ENCODE measurements at places on chromosomes 13 and 19. TPM values are rescaled to one million over a fixed set of nuclear protein-coding genes. Genes with fewer than 3 reads are reported as not detected.

The CCL25 gene
- not detected for total RNA-seq

- no peaks in the 10 kb centered on the region for H3K27me3 ChIP-seq
- no peak for DNase-seq
- H3K36me3 ChIP-seq, result no peaks in the 10 kb centered on the region
Observed at GRCh38 chr13:56352361-56352760, 788.4 kb upstream of the PRR20A start.

- H3K36me3 ChIP-seq, result peaks cover 6% of the 10 kb centered on the region
- no peaks in the 10 kb centered on the region for H3K27me3 ChIP-seq
- peaks cover 24% of the 10 kb centered on the region for H3K4me1 ChIP-seq
- H3K27ac ChIP-seq, result peak overlapping the region; percentile 76
- no peak for DNase-seq
Observed at GRCh38 chr13:49584771-49585182, 581 bp downstream of the RCBTB1 start.

- no peak for DNase-seq
- no peak overlapping the region for H3K27ac ChIP-seq
- H3K36me3 ChIP-seq, result peaks cover 9% of the 10 kb centered on the region
- H3K27me3 ChIP-seq, result no peaks in the 10 kb centered on the region
Observed at GRCh38 chr13:67554746-67555452, 324.8 kb upstream of the PCDH9 start.

DNA sequence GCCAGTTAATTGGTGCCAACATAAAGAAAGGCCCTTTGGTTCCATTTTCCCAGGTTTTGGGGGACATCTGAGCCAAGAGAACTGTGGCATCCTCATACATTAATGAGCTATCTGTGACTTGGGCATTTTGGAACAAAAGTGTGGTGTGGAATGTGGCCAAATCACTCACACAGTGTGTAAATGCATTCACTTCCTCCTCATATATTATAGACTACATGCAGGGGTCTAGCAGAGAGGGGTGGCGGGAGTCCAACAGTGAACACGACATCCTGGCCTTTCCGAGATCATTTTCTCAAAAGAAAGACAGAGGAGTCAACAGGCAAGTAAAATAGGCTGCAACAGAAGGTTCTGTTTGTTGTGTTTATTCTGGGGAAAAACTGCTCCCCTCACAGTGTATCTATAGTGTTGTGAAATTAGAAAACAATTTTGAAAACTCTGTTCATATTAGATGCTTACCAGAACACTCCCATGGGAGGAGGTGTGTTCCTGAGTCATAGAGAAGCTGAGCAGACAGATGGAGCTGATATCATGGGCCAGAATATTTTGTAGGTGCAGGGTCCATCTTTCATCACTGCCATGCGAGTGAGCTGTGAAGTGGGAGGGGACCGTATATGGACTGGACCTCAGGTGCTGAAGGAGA lies 36.9 kb downstream of the PABPC3 start:
- no peaks in the 10 kb centered on the region for H3K36me3 ChIP-seq
- H3K4me3 ChIP-seq, result no peak overlapping the region
- H3K27me3 ChIP-seq, result peaks cover 34% of the 10 kb centered on the region
- no peak for DNase-seq
- H3K4me1 ChIP-seq, result peaks cover 18% of the 10 kb centered on the region
- H3K27ac ChIP-seq, result no peak overlapping the region

DNA sequence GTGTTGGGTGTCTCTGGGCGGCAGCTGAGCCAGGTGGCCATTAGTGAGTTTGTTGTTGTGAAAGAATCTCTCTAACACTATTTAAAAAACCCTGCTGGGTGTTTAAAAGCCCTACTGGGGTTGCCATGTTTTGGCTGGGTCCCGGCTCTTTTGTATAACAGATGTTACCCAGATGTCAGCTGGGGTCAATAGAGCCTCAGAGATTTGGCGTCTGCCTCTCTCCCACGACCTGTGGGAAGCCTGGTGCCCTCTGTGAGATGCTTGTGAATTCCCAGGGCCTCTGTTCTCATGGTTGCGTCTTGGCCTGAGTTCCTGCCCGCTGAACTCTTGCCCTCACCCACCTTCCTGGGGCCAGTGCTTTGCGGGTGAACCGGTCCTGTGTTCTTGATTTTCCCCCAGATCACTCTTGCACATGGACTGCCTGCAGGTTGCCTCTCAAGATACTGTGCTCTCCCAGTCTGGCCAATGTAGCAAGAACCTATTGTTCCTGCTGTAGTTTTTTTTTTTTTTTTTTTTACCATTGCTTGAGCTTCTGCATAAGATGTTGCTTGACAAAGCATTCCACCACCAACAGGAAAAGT lies 9.5 kb downstream of the NFILZ start:
- H3K27me3 ChIP-seq, result peaks cover 7% of the 10 kb centered on the region
- no peaks in the 10 kb centered on the region for H3K36me3 ChIP-seq
- H3K27ac ChIP-seq, result no peak overlapping the region
- no peaks in the 10 kb centered on the region for H3K4me1 ChIP-seq

DNA sequence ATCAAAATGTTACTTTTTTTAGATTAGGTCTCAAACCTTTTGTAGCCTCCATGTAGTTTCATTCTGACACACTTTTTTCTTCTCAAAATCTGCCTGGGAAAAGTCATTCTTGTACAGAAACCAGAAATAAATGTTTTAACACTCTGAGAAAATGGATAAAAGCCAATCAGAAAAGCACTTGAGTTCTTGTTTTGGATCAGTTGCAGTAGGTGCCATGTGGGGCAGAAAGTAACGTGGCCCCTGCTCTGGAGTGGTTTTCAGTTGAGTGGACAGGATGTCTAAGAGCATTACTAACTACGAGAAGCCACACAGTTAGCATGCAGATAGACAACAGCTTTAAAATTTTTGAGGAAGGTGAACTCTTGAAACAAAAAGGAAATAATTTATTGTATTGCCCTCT lies 19.1 kb downstream of the GPR183 start:
- no peak overlapping the region for H3K4me3 ChIP-seq
- H3K27me3 ChIP-seq, result no peaks in the 10 kb centered on the region
- H3K36me3 ChIP-seq, result no peaks in the 10 kb centered on the region
- no peak for DNase-seq
- H3K27ac ChIP-seq, result no peak overlapping the region

DNA sequence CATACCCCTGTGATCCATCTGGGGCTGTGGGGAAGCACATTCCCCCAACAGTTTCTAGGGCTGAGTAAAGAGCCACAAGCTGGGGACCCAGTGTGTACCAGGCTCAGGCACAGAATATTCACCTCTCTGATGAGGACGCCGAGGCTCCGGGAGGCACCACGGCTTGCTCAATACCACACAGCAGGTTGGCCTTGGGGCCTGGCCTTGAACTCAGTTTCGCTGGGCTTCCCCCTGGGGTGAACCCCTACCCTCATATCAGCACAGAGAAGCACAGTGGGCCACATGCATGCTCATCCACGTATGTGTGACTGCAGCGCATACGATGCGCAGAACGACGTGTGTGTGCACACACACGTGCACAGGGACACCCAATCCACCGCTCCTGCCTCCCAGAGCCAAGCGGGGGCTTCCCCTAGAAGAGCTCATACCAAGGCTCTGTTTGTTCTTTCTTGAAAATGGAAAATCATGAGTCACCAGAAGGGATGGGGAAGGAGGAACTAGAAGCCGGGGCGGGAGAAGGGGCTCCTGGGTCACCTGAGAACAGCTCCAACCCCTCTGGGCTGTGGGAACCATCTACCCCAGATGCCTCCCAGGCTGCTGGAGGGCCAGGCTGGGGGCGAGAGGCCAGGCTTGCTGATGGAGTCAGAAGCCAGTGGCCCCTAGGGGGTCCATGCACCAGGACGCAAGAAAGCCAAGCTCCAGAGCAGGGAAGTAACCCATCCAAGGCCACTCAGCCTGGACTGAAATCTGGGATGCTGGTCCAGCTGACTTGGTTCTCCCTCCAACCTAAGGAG lies 4.9 kb upstream of the PDE4C start:
- H3K36me3 ChIP-seq, result no peaks in the 10 kb centered on the region
- H3K4me3 ChIP-seq, result no peak overlapping the region
- H3K27ac ChIP-seq, result no peak overlapping the region
- H3K27me3 ChIP-seq, result peaks cover 83% of the 10 kb centered on the region
- peaks cover 6% of the 10 kb centered on the region for H3K4me1 ChIP-seq

DNA sequence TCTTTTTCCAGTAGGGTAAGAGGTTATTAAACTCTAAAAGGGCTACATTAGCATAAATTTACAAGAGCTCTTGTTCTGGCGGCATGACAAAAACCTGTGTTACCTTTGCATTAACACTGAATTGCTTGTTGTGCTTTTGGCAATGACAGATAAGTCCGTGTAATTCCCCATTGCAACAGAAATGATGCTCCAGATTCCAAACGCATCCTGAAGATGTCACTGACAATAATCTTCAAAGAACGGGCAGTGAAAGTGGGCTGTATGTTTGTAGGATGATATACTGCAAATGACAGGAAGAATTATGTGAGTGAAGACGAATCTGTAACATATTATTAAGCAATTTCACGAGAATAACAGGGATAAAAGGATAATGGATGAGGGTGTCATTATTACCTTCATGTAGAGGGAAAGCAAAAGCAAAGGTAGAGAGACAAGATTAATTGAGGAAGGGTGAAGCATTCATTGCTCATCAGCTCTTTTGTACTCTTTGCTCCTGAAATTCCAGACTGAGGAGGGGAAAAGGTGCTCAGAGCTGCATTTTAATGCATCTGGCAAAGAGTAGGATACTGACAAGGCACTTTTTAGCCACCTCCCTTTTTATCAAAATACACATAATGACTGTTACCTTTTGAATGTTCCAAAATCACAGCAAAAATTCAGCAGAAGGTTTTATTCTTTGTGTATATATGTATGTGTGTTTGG lies 38.5 kb upstream of the MAB21L1 start:
- H3K36me3 ChIP-seq, result no peaks in the 10 kb centered on the region
- no peak overlapping the region for H3K4me3 ChIP-seq
- no peaks in the 10 kb centered on the region for H3K27me3 ChIP-seq
- H3K4me1 ChIP-seq, result no peaks in the 10 kb centered on the region

DNA sequence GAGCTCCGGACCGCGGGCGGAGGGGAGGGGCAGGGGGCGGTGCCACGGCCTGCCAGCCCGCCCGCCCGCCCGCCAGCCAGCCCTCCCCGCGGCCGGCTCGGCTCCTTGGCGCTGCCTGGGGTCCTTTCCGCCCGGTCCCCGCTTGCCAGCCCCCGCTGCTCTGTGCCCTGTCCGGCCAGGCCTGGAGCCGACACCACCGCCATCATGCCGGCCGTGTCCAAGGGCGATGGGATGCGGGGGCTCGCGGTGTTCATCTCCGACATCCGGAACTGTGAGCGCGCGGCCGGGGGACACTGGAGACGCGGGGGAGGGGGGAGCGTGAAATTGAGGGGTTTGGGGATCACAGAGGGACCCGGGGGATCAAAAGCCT lies at the start of gene AP2A1:
TSS of gene AP2A1 (plus strand) at position 72 of the 370 bp plus-strand sequence. CDS start at position 205, 133 bp downstream.
- no peak for DNase-seq
- no peaks in the 10 kb centered on the region for H3K36me3 ChIP-seq
- peak within 1 kb of the TSS; percentile 98 for H3K4me3 ChIP-seq
- H3K4me1 ChIP-seq, result peaks cover 39% of the 10 kb centered on the region

GRCh38 chr13:37481011-37481884 lies 117.3 kb downstream of the POSTN start:
- H3K27ac ChIP-seq, result no peak overlapping the region
- peaks cover 5% of the 10 kb centered on the region for H3K4me1 ChIP-seq
- no peaks in the 10 kb centered on the region for H3K27me3 ChIP-seq
- H3K4me3 ChIP-seq, result no peak overlapping the region
- H3K36me3 ChIP-seq, result no peaks in the 10 kb centered on the region

DNA sequence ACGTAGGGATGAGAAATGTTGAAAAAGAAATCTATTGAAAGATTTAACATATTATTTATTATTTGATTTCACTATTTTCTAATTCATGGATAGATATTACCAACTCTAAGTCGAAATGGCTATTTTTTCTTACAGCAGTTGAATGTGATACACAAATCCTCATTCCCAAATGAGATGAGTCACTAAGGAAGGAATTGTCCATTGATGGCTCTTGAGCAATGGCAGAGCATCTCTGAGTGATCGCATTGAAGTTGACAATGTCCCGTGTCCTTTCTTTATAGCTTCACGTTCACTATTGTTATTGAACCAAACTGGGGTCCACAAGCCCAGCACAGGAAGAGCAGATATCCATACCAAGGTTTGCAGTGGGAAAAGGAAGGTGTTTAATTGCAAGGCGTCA lies 648.3 kb upstream of the SPRY2 start:
- no peak for DNase-seq
- H3K27ac ChIP-seq, result no peak overlapping the region
- peaks cover 25% of the 10 kb centered on the region for H3K36me3 ChIP-seq
- H3K4me3 ChIP-seq, result no peak overlapping the region
- no peaks in the 10 kb centered on the region for H3K27me3 ChIP-seq

DNA sequence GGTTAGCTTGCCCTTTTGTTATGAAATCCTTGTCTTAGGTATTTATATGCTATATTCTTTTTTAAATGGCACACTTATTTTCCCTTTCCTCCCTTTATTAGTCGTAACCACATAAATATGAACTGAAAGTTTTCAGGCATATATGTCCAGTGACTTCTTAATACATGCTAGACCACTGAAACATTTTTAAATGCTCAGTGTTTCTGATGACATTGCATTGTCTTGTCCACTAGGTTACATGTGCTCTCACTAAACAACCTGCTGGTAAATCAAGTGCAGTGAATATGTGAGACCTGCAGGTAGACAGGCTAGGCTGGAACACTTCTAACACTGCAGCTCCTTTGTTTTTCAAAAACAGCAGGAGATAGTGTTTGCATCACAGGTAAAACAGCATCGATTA lies 332.6 kb upstream of the DACH1 start:
- no peaks in the 10 kb centered on the region for H3K27me3 ChIP-seq
- no peak for DNase-seq
- H3K4me3 ChIP-seq, result no peak overlapping the region
- no peak overlapping the region for H3K27ac ChIP-seq

DNA sequence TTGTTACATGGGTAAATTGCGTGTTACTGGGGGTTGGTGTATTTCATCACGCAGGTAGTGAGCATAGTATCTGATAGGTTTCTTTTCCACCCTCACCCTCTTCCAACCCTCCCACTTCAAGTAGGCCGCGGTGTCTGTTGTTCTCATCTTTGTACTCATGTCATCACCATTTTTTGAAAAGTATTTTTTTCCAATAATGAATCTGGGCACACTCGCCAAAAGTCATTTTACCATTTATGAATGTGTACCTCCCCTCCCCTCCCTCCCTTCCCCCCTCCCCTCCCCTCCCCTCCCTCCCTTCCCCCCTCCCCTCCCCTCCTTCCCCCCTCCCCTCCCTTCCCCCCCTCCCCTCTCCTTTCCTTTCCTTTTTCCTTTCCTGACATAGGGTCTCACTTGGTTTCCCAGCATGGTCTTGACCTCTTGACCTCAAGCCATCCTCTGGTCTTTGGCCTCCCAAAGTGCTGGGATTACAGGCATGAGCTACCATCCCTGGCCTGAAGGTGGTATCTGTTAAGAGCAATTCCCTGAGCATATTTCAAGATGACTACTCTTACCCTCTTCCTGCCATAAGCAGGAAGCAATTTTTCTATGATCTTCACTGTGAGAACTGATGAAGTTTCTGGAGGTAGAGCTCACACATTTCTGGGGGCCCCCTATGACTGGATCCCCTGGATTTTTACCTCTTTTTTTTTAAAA lies 15.7 kb downstream of the ZNF627 start:
- no peak for DNase-seq
- H3K4me1 ChIP-seq, result peaks cover 4% of the 10 kb centered on the region
- H3K27ac ChIP-seq, result no peak overlapping the region
- no peaks in the 10 kb centered on the region for H3K27me3 ChIP-seq

The COL4A2 gene
- total RNA-seq, result 159 TPM

The GRIN2D gene
- 0.68 TPM for total RNA-seq

Measured in neural crest cell (in vitro differentiated cells).